ENCODE measurements at places on chromosomes 3 and 15. TPM values are rescaled to one million over a fixed set of nuclear protein-coding genes. Genes with fewer than 3 reads are reported as not detected.

DNA sequence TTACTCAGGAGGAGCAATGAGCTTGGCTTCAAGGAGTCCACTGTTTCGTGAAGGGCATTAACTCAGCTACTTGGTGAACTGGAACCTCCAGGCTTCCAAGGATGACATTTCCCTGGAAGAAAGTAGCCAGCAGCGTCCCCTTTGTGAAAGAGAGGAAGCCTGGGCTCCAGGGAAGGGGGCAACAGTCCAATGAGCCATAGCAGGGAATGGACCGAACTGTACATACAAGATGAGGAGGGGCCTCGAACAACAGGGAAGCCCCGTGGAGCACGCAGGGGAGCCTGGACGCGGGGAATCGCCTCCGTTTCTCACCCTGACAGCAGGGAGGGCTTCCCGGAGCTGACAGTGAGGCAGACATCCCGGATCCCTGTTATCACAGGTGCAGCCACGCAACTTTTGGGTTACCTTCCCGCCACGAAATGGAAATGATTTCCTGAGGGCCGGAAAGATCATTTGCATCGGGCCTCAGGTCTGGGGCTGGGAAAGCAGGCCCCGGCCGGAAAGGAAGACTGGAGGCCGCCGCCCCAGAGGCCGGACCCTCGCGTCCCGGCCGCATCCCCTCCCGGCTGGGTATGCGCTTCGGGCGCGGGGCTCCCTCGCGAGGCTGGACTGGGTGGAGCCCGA lies 475 bp upstream of the SPINT1 start:
- DNase-seq: no peak
- H3K27ac ChIP-seq: no peak overlapping the region
- peaks cover 19% of the 10 kb centered on the region for H3K4me1 ChIP-seq
- H3K4me3 ChIP-seq: peak overlapping the region; percentile 50

DNA sequence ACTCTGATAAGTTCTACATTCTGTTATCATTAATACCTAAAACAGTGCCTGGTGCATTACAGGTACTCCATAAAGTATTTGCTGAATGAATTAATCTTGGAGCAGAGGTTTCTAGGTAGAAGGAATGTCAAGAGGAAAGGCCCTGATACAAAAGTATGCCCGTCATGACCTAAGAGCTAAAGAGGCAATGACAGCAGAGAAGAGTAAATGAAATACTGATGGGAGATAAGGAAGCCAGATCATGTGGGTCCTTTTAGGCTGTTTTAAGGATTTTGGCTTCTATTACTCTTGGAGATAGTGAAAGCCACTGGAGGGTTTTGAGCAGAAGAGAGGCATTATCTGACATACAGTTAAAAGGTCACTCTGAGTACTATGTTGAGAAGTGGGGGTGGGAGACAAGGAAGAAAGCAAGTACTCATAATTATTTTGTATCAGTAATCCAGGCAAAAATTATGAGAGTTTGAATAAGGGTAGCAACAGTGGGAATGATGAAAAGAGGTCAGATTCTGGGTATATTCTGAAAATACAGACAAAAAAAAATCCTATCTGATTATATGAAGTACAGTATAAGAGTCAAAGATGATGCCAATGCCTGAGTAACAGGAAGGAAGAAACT lies 48.3 kb downstream of the DENND4A start:
- no peak for DNase-seq
- H3K36me3 ChIP-seq: peaks cover 3% of the 10 kb centered on the region
- H3K4me3 ChIP-seq: no peak overlapping the region
- no peak overlapping the region for H3K27ac ChIP-seq
- no peaks in the 10 kb centered on the region for H3K4me1 ChIP-seq

Gene GPD1L
- 81.4 TPM for total RNA-seq

GRCh38 chr15:99117563-99118257 lies 12.8 kb downstream of the SYNM start:
- DNase-seq: no peak
- H3K27ac ChIP-seq: peak overlapping the region; percentile 97
- H3K4me1 ChIP-seq: peaks cover 100% of the 10 kb centered on the region
- no peak overlapping the region for H3K4me3 ChIP-seq
- peaks cover 51% of the 10 kb centered on the region for H3K36me3 ChIP-seq
- no peaks in the 10 kb centered on the region for H3K27me3 ChIP-seq

Gene MESP2
- total RNA-seq: not detected

- no peaks in the 10 kb centered on the region for H3K4me1 ChIP-seq
- H3K27ac ChIP-seq: no peak overlapping the region
- no peak overlapping the region for H3K4me3 ChIP-seq
- H3K36me3 ChIP-seq: no peaks in the 10 kb centered on the region
- H3K27me3 ChIP-seq: no peaks in the 10 kb centered on the region
These were observed 2.9 kb upstream of the USP50 start for GRCh38 chr15:50549326-50549725.

GRCh38 chr15:38414357-38414756 lies 39.6 kb upstream of the FAM98B start:
- H3K4me1 ChIP-seq: peaks cover 3% of the 10 kb centered on the region
- no peak for DNase-seq
- no peaks in the 10 kb centered on the region for H3K36me3 ChIP-seq
- H3K4me3 ChIP-seq: no peak overlapping the region
- H3K27ac ChIP-seq: no peak overlapping the region

- H3K27ac ChIP-seq: no peak overlapping the region
- DNase-seq: no peak
- no peaks in the 10 kb centered on the region for H3K4me1 ChIP-seq
- no peak overlapping the region for H3K4me3 ChIP-seq
- H3K27me3 ChIP-seq: no peaks in the 10 kb centered on the region
These were observed 212.4 kb upstream of the ZBTB20 start for GRCh38 chr3:115359536-115359935.

DNA sequence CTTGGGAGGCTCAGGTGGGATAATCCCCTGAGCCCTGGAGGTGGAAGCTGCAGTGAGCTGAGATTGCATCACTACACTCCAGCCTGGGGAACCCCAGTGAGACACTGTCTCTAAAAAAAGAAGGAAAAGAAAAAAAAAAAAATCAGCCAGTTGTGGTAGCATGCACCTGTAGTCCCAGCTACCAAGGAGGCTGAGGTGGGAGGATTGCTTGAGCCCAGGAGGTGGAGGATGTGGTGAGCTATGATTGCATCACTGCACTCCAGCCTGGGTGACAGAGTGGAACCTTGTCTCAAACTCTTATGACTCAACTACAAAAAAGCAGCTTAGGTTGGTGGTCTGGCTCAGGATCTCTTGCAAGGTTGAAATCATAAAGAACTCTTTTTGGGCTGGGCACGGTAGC lies 19.3 kb upstream of the GPX1 start:
- peaks cover 30% of the 10 kb centered on the region for H3K36me3 ChIP-seq
- peaks cover 5% of the 10 kb centered on the region for H3K4me1 ChIP-seq
- no peak overlapping the region for H3K4me3 ChIP-seq
- no peaks in the 10 kb centered on the region for H3K27me3 ChIP-seq
- DNase-seq: no peak
- H3K27ac ChIP-seq: no peak overlapping the region

Gene GOLGA8J
- total RNA-seq: not detected

Gene GOLGA8H
- 0.80 TPM for total RNA-seq

GRCh38 chr15:87239582-87240230 lies 1016.8 kb downstream of the NTRK3 start:
- H3K36me3 ChIP-seq: no peaks in the 10 kb centered on the region
- DNase-seq: no peak
- no peak overlapping the region for H3K4me3 ChIP-seq
- H3K4me1 ChIP-seq: no peaks in the 10 kb centered on the region
- no peak overlapping the region for H3K27ac ChIP-seq

GRCh38 chr3:133376810-133377209 lies 23.0 kb upstream of the BFSP2 start:
- peaks cover 9% of the 10 kb centered on the region for H3K36me3 ChIP-seq
- no peaks in the 10 kb centered on the region for H3K27me3 ChIP-seq
- H3K4me3 ChIP-seq: no peak overlapping the region
- H3K27ac ChIP-seq: no peak overlapping the region

Gene ZCWPW2
- 1.2 TPM for total RNA-seq

- no peak overlapping the region for H3K4me3 ChIP-seq
- H3K4me1 ChIP-seq: no peaks in the 10 kb centered on the region
- no peak for DNase-seq
- no peak overlapping the region for H3K27ac ChIP-seq
- no peaks in the 10 kb centered on the region for H3K27me3 ChIP-seq
- no peaks in the 10 kb centered on the region for H3K36me3 ChIP-seq
These were observed 88.3 kb upstream of the FRMD4B start for GRCh38 chr3:69474186-69474585.

DNA sequence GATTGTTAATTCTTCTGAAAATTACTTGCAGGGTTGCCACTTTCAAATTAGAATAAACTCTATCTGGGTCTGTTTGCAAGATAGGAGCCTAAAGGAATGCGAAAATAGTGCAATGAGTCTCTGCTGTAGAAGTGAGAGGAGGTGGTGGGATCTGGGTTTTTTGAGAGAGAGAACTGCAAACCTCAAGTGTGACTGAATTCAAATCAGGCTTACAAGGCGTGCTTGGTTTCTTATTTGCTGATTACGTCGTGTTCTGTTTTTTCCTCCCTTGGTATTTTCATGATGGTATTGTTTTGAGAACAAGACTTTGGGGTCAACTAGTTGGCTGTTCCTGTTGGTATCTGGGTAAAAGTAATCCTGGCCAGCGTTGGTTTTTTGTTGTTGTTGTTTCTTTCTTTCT lies 490.9 kb upstream of the CFAP20DC start:
- no peak for DNase-seq
- no peak overlapping the region for H3K27ac ChIP-seq
- H3K27me3 ChIP-seq: no peaks in the 10 kb centered on the region
- no peaks in the 10 kb centered on the region for H3K36me3 ChIP-seq
- no peak overlapping the region for H3K4me3 ChIP-seq

DNA sequence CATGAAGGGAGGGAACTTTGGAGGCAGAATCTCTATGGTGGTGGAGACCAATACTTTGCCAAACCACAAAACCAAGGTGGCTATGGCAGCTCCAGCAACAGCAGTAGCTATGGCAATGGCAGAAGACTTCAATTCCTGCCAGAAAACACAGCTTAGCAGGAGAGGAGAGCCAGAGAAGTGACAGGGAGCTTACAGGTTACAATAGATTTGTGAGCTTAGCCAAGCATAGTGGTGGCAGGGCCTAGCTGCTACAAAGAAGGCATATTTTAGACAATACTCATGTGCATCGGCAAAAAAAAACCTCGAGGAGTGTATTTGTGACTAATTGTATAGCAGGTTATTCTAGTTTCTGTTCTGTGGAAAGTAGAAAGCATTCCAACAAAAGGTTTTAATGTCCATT lies 6.4 kb upstream of the CSTA start:
- no peak for DNase-seq
- no peaks in the 10 kb centered on the region for H3K36me3 ChIP-seq
- no peak overlapping the region for H3K4me3 ChIP-seq
- no peak overlapping the region for H3K27ac ChIP-seq
- H3K27me3 ChIP-seq: no peaks in the 10 kb centered on the region
- H3K4me1 ChIP-seq: no peaks in the 10 kb centered on the region

GRCh38 chr3:140394488-140395133 lies 283.3 kb upstream of the TRIM42 start:
- H3K4me3 ChIP-seq: no peak overlapping the region
- no peaks in the 10 kb centered on the region for H3K27me3 ChIP-seq
- H3K4me1 ChIP-seq: no peaks in the 10 kb centered on the region

Gene STX19
- not detected for total RNA-seq

- no peak overlapping the region for H3K4me3 ChIP-seq
- H3K27ac ChIP-seq: no peak overlapping the region
- H3K4me1 ChIP-seq: peaks cover 19% of the 10 kb centered on the region
These were observed 133.5 kb upstream of the TBL1XR1 start for GRCh38 chr3:177330779-177331178.

GRCh38 chr15:33735637-33736247 lies 232.6 kb upstream of the CHRM5 start:
- H3K4me3 ChIP-seq: no peak overlapping the region
- no peaks in the 10 kb centered on the region for H3K27me3 ChIP-seq
- no peak for DNase-seq
- no peak overlapping the region for H3K27ac ChIP-seq
- H3K4me1 ChIP-seq: no peaks in the 10 kb centered on the region

DNA sequence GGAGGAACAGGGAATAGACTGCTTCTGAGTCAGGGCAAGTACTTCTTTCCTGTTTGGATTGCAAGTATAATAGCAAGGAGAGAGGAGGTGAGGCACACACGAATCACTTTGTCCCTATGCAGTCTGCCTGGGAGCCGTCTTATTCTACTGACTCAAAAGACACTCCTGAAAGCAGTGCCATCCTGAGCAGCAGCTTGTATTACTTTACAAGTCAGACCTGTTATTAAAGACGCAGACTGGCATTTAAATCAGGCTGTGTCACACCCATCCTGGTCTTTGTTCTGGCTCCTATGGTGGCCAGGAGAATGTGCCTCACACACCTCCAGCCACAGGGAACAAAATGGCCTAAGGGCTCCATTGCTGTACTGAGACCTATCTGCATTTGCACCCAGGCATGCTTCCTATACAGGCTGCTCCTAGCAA lies 17.9 kb upstream of the SQOR start:
- no peaks in the 10 kb centered on the region for H3K27me3 ChIP-seq
- DNase-seq: no peak

- no peaks in the 10 kb centered on the region for H3K4me1 ChIP-seq
These were observed 102.8 kb downstream of the SNRPN start for GRCh38 chr15:25057574-25057973.

Gene GOLGB1
- total RNA-seq: 73.5 TPM

- DNase-seq: no peak
- no peak overlapping the region for H3K27ac ChIP-seq
- H3K4me1 ChIP-seq: no peaks in the 10 kb centered on the region
- H3K4me3 ChIP-seq: no peak overlapping the region
- no peaks in the 10 kb centered on the region for H3K27me3 ChIP-seq
These were observed 586.2 kb upstream of the NECTIN3 start for GRCh38 chr3:110485389-110485788.

Data from esophagus muscularis mucosa (tissue), 4 donors.